Sciatic nerve (tissue), 2 donors: ENCODE measurements at places on chromosomes 7 and 10. TPM values are rescaled to one million over a fixed set of nuclear protein-coding genes. Genes with fewer than 3 reads are reported as not detected.
A peak's percentile ranks its signal among the peaks of the same experiment; 100 is the strongest.

The KLF14 gene
- 1.1 TPM for total RNA-seq

The HSPA12A gene
- 139 TPM for total RNA-seq

The ADAM22 gene
- total RNA-seq: 8.5 TPM

The CAMK2B gene
- 26.9 TPM for total RNA-seq

DNA sequence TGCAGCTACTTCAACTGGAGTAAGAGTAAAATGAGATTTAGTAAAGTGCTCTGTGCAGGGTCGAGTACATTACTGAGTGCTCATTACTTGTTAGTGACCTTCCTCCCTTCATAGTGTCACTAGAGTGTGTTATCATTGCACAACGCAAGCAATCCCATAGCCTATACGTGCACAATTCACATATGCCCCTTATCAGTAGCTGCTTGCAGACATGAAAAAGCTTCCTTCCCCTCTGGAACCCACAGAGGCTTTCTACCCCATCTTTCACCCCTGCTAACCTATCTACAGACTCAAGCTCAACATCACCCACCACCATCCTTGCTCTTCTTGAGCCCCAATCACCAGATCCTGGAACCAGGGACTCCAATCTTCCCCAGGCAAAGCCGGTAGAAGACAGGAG lies 59.3 kb downstream of the C7orf25 start:
- no peak for DNase-seq

GRCh38 chr10:132631338-132631735 lies 93.8 kb downstream of the INPP5A start:
- peak; percentile 77 for DNase-seq

DNA sequence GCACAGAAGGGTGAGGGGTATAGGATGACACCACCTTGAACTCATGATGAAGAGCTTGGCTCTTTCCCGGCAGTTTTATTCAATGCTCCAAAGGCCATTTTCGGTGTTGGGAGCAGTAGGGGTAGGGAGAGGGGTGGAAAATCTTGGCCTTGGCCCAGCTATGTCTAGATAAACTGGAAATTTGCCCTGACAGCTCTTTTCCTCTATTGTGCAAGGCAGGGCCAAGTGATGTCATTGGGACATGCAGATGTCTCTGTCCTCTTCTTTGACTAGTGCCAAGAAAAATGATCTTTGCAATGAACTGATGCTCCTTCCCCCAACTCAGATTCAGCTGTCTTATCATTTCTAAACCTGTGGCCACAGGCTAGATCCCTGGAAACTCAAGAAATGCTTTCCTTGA lies 27.7 kb upstream of the PRKCQ start:
- no peak for DNase-seq

- DNase-seq: no peak
Measured at GRCh38 chr10:46310143-46310514, 23.3 kb downstream of the ANTXRL start.

DNA sequence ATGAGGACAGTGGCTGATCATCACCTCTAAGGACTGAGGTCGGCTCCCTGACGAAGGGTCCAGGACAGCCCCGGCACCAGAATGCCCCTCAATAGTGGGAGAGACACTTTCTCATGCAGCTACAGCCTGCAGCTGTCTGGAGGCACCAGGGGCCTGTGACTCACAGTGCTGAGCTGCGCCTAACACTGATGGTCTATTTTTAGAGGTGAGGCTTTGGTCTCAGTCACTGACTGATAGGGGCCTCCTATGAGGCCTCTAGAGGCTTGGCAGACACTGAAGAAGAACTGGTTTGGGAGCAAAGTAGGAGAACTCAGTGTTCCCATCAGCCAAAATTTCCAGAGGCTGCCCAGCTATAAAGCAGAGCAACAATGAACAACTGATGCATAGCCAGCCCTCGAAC lies 130.1 kb downstream of the COBL start:
- no peak for DNase-seq

DNA sequence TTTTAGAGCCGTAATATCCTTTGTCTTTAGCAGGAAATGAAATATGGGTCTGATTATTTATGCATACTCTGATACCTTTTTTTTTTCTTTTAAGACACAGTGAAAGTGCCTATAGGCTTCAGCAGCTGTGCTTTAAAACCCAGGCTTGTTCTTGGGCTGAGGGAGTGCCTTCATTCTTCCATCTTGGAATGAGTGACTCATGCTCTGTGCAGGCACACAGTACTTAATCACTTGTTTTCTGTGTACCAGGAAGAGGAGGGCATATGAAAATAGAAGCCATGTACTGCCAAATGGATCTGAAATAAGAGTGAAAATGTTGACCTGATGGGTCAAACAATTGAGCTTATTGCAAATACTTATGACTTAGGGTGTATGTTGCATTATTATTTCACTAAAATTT lies 12.0 kb downstream of the INPP5F start:
- no peak for DNase-seq

GRCh38 chr7:42886893-42887505 lies 24.9 kb downstream of the C7orf25 start:
- DNase-seq: no peak
